Stimulated activated CD4-positive, alpha-beta T cell treated with anti-CD3 and anti-CD28 coated beads, TNF-alpha, amount 100 ng/mL, for 24 hours (primary cell): ENCODE measurements at places on chromosomes 4 and X.
A peak's percentile ranks its signal among the peaks of the same experiment; 100 is the strongest.

GRCh38 chr4:102832667-102833066 lies 5.3 kb upstream of the UBE2D3 start:
- no peak for DNase-seq

DNA sequence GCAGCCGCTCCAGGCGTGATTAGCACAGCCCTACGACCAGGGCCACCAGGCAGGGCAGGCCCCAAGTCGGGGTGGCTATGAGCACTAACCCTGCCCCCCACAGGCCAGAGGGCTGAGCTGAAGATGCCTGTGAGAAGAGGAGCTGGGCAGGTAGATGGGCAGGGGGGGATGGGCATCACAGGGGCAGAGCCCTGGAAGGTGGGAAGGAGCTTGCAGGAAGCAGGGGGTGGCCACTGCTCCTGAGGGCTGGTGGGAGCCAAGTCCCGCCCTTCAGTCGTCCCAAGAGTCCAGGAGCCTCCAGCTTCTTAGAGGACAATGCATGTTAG lies 7.3 kb upstream of the MXD4 start:
- DNase-seq = no peak

GRCh38 chr4:48665555-48666186 lies 114.4 kb downstream of the FRYL start:
- DNase-seq = no peak

GRCh38 chr4:125693228-125693627 lies 378.5 kb downstream of the FAT4 start:
- no peak for DNase-seq

DNA sequence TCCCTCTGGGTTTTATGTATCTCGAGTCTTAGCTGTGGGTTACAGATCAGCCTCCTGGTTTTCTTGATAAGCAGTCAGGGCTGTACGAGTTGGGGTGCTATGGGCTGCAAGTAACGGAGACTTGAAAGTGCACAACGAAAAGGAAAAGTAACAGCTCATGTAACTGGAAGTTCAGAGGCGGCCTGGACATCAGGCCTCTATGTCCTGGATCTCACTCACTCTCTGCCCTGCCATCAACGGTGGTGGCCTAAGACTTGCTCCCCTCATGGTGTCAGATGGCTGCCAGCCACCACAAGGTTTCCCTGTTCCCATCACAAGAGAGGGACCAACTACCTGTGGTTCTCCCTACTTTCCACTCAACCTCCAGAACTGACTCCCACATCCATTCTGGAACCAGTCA lies 4.8 kb downstream of the PPP2R2C start:
- no peak for DNase-seq

- DNase-seq = no peak
Measured at GRCh38 chr4:186449954-186450353, 105.4 kb downstream of the MTNR1A start.

DNA sequence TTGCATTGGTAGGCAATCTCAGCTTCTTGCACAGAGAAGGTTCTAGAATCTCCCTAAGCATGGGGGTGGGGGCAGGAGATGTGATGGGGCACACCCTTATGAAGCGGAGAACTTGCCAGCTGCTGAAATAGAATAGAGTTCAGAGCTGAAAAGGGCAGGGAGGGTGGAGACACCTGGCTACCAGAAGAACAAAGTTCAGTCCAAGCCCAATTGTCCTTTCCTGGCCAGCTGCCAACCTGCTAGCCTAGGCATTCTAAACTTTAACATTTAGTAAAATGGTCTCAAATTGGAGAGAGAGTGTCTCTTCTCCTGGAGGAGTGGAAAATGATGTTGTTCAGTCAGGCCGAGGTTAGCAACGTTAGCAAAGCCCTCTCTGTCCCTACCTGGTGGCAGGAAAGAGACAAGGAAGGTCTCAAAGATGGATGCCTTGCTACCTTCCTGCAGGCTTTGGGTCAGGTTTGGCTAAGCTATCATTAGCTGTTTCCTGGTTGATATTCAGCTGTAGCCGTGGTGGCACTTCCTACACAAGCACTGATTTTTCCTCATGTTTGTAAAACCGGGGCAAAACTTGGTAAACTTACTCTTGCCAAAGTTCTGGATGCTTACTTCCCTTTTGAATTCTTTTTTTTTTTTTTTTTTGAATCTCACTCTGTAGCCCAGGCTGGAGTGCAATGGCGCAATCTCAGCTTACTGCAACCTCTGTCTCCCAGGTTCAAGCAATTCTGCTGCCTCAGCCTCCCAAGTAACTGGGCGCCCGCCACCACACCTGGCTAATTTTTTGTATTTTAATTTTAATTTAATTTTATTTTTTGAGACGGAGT lies 34.7 kb upstream of the NYX start:
- DNase-seq = no peak

- no peak for DNase-seq
Measured at GRCh38 chr4:113878668-113879067, 100.8 kb downstream of the ARSJ start.

- no peak for DNase-seq
Measured at GRCh38 chr4:183185018-183185417, 86.0 kb downstream of the WWC2 start.

DNA sequence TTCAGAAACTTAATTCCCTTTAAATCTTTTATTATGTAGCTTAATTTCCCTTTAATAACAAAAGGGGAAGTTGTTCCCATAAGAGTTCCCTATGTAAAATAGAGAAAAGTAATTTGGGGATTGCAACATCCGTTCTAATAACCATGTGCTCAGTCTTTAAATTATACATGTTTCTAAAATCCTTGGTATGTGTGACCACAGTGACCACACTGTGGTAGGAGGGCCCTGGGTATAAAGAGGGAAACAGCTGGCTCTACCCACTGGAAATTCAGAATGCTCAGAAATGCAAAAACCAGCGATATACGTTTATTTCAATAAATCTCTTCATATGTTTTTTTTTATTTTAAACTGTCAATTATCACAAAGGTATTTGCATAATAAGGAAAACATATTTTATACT lies 219.1 kb downstream of the FGF13 start:
- no peak for DNase-seq

DNA sequence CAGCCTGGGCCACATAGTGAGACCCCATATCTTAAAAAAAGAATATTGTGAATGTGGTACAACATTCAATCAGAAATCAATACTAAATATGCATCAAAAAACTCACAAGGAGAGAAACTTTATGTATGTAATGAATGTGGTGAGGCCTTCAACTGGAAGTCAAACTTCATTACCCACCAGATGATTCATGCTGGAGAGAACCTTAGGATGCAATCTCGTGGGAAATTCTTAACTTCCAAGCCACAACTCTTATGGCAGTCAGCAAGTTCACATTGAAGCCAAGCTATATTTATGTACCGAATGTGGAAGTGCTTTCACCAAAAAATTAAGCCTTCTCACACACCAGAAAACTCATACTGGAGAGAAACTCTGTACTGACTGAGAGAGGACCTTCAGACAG lies 84.5 kb upstream of the UXT start:
- no peak for DNase-seq

DNA sequence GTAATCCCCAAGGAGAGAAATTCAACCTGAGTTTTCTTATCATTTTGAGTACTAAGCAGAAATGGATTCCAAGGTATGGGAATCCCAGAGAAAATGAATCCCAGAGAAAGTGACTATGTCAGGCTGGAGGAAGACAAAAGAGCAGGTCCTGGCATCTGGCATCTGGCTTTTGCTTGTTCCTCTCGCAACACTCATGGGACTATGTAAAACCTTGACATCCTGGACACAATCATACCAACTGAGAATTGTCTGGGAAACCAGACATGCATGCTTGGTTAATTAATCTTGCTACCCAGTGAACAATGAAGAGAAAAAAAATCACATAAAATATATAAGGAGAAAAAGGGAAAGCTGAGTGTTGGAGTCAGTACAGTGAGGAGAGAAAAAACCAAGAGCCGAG lies 12.9 kb downstream of the DCAF8L1 start:
- no peak for DNase-seq

DNA sequence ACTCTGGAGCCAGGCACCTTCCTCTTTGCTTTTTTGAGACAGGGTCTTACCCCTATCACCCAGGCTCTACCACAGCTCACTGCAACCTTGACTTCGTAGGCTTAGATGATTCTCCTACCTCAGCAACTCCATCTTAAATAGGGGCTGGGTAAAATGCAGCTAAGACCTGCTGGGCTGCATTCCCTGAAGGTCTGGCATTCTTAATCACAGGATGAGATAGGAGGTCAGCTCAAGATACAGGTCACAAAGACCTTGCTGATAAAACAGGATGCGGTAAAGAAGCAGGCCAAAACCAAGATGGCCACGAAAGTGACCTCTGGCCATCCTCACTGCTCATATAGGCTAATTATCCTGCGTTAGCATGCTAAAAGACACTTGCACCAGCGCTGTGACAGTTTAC lies 770.8 kb upstream of the PRKX start:
- DNase-seq = no peak

DNA sequence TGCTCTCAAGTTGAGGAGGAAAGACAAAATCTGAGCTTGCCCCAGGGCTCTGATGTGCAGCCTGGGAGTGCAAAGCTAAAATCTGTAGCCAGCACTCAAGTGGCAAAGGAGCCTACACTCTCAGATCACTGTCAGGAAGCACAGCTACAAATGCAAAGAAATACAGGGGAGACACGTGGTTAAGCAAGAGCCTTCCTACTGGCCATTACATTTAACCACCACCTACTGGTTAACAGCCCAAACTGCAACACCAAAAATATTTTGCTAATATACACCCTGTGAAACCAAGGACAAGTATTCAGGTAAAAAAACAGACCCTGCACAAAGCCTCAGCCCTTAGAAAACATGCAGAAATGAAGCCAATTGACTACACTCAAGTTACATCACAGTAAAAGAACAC lies 170.4 kb upstream of the FGF16 start:
- no peak for DNase-seq

GRCh38 chrX:39551762-39552161 lies 546.0 kb downstream of the BCOR start:
- DNase-seq = no peak

- no peak for DNase-seq
Measured at GRCh38 chrX:112901869-112902725, 61.5 kb upstream of the AMOT start.

GRCh38 chr4:175784986-175785525 lies 27.0 kb downstream of the GPM6A start:
- no peak for DNase-seq

DNA sequence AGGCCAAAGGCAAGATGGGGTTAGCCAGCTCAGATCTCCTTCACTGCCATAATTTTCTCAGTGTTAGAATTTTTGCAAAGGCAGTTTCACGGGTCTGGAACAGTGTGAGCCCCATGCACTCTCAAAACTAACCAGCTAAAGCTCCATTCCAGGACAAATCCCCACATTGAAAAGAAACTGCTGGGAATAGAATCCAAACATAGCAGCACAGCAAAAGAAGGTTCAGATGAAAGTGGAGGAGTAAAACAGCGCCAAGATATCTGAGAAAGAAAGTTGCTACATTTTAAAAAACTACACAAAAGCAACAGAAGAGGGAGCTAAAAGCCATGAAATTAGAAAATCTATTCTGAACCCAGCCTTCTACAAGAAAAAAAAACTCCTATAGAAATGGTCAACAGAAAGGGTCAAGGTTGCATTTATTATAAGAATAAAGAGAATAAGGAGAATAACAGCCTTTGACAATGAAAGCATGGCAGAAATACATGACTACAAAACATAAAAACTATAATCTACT lies 39.6 kb upstream of the SLC7A3 start:
- DNase-seq = no peak

DNA sequence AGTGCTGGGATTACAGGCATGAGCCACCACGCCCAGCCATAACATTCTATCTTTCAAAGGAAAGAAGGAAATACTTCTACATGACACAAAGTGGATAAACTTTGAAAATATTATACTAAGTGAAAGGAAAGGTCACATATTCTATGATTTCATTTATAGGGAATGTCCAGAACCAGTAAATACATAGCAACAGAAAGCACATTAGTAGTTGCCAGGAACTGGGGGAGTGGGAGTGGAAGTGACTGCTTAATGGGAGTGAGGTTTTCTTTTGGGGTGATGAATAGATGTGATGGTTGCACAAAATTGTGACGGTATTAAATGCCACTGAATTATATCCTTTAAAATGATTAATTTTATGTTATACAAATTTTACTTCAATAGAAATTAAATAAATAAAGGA lies 95.7 kb upstream of the IL15 start:
- no peak for DNase-seq

DNA sequence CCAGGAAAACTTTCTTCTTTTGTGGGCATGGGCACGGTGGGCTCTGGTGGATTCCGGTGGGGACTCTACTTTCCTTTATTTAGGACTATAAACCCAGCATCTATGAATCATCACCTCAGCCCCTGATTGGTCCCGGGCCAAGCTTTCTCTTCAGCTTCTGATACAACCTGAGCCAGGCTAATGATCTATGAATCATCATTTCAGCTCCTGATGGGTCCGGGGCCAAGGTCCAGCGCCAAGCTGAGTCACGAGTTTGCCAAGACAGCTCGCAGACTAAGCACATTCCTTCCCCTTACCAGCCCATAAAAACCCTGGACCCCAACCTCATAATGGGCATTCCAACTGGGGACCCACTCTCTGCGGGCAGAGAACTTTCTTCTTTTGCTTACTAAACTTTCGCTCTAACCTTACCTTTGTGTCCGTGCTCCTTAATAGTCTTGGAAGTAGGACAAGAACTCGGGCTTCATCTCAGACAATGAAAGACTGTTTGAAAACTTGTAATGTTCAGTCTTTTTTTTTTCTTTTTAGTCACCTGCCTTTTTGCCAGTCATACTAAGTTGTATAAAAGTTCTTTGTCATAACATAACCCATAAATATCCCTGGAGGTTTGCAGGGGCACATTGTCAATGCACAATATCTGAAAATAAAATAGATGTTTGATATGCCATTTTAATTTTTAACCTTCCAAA lies 904.9 kb upstream of the EPHA5 start:
- no peak for DNase-seq

- no peak for DNase-seq
Measured at GRCh38 chr4:169070071-169070894, 60.2 kb upstream of the CBR4 start.

GRCh38 chrX:15714529-15714928 lies 23.5 kb upstream of the CA5B start:
- DNase-seq = no peak

- peak; percentile 9 for DNase-seq
Measured at GRCh38 chr4:52751487-52751911, 274 bp upstream of the ERVMER34-1 start.

DNA sequence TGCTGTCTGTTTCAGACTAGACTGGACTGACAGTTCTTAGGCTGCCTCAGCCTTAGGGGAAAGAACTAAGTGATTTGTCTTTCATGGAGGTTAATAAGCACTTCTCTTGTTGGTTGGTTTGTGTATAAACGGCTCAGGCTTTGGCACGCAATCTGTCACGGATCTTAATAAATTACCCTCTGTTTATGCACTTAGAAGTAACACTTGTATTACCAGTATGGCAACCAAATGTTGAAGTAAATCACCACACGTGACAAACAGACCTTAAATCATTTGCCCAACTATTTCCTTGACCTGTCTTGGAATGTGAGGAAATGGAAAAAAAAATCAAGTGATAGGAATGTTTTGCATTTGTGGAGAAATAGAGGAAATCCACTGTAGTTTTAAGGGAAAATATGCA lies 69.9 kb downstream of the TEX13A start:
- no peak for DNase-seq
